ENCODE measurements at places on chromosomes 3 and 15.
A peak's percentile ranks its signal among the peaks of the same experiment; 100 is the strongest.

DNA sequence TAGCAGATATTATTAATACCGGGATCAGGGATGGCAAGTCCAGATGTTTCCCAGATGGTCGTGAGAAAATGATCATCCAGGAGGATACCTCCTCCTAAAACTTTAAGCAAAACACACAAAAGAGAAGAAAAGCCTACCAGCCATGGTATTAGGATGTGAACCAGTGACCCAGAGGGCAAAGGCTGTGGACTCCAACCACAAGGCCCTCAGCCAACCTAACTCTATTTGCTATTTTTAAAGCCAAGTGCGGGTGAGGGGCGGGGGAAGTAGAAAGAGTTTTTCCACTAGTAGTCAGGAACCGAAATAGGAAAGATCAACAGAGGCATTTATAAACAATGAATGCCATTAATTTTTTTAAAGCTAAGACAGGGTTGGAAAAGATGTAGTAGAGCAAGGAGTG is 77.4 kb downstream of the STAC start:
- no peak for DNase-seq

DNA sequence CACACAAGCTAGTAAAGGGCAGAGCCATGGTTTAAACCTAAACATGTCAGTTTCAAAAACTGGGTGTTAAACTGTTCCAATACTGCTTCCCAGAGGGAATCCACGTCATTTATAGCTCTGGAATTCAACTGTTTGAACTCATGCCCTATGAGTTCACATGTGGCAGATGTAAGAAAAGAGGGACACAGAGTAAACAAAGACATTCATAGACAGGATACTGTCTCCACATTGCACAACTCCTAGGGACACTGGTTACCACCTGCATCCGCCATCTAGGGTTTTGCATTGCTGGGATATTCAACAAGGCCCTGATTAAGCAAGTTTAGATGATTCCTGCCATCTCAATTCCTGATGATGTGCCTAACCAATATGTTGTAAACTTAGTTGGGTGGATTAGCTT is 134.1 kb upstream of the COL8A1 start:
- peak; percentile 52 for DNase-seq

- no peak for DNase-seq
These were observed 37.8 kb upstream of the MED12L start for GRCh38 chr3:151047636-151048035.

GRCh38 chr3:111156517-111156916 is 84.9 kb downstream of the NECTIN3 start:
- DNase-seq: no peak

Data from AG08395 (cell line).